GM03348 (cell line): ENCODE measurements at places on chromosomes 3 and 15.

GRCh38 chr3:189652042-189652441 is 20.9 kb downstream of the TP63 start:
- DNase-seq: no peak

DNA sequence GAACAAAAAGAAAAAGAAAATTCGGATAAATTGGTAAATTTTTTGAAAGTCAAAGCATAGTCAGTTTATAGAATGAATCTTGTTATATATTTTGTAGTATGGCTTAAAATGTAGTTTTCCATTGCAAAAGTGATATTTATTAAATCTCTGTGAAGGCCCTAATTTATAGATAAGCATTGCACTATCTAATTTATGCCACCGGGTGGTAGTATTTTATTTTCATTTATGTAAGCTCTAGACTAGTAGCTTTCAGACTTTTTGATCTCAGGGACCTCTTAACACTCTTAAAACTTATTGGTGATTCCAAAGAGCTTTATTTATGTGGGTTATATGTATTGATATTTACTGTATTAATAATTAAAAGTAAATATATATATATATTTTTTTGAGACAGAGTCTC is 133.9 kb upstream of the LRRFIP2 start:
- peak; percentile 40 for DNase-seq

- DNase-seq: no peak
These were observed 74.0 kb upstream of the SLC6A6 start for GRCh38 chr3:14328422-14328821.

DNA sequence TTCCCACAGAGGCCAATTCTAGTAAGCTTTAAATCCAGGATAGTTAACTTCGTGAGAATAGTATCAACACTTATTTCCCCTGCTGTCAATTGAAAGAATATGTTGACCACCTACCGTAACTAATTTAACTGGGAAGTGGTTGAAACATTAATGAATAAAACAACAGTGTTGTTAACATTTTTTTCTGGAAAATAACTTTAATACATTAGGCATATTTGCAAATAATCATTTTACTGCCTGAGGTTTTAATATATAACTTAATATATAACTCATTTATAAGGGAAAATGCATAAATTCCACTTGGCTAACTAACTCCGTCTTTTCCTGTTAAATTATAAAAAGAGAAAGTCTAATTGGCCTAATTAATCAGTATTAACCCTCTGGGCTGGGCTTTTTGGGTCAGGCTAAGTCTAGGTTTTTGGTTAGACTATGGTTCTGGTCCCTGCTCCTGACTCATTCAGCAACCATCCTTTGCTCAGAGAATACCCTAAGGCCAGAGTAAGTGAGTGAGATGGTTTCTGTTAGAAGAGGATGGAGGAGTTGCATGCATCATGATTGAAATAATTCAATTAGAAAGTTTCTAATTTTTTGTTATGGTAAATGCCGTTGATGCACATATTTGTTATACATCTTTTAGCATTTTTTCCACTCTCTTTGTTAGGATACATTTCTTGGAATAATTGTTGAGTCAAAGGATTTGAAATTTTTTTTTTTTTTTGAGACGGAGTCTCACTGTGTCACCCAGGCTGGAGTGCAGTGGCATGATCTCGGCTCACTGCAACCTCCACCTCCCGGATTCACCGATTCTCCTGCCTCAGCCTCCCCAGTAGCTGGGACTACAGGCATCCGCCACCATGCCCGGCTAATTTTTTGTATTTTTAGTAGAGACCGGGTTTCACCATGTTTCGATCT is 10.8 kb upstream of the SKIL start:
- DNase-seq: peak; percentile 47

DNA sequence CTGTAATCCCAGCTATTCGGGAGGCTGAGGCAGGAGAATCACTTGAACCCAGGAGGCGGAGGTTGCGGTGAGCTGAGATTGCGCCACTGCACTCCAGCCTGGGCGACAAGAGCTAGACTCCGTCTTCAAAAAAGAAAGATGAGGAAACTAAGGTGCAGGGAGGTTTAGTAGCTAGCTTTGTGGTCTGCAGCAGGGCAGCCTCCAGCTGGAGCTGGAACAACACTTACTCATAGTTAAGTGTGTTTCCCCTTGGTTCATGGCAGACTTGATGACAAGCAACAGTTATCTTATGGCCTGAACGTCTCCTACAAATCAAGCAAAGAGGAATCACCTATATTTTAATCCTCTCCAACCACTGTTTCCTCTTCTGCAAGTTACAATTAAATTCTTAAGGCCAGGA is 12.6 kb downstream of the KAT2B start:
- no peak for DNase-seq

DNA sequence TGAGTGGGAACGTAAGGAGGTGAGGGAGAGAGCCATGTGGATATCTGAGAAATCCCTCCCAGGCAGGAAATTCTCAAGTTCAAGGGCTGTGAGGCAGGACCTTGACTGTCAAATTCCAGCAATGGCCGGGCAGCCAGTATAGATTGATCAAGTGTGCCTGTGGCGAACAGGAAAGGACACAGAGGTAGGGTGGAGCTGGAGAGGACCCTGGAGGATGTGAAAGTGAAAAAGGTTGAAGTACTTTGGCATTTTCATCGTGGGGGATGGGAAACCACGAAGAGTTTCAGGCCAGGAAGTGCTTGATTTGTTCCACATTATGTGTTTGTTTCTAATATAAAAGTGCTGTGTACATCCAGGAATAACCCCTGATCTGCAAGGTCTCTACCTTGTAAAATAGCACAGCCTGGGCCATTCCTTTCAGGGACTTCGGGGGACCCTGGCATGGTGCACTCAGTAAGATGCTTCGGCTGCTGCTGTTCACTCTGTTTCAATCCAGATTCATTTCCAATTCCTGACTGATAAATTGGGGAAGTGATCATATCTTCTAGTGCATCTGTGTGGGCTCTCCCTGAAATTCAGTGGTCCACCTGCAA is 156.6 kb downstream of the MCTP2 start:
- no peak for DNase-seq

GRCh38 chr15:77568014-77568972 is 64.4 kb downstream of the LINGO1 start:
- no peak for DNase-seq

GRCh38 chr15:51160484-51160883 is 65.8 kb upstream of the TNFAIP8L3 start:
- DNase-seq: no peak

- no peak for DNase-seq
These were observed 199.6 kb upstream of the NAALADL2 start for GRCh38 chr3:174659511-174659910.
